ENCODE measurements at places on chromosomes 3 and 15.

- no peak for DNase-seq
Observed at GRCh38 chr3:16514021-16514700, 662 bp upstream of the RFTN1 start.

DNA sequence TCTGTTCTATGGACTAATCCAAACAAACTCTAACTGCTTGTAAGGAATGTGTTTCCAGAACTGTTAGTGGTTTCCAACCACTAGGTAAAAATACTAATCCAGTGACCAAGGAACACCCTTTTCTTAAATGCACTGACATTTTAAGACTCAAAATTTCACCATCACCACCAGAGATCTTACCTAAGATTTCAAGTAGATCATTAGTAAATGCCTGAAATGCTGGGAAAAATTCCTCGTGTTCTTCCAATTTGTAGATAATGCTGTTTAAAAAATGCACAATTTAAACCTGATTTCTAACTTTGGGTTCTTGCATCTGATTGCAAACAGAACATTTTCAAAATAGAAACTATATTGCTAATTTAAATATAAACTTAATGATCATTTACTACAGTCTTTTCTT is 63.4 kb downstream of the ESYT3 start:
- no peak for DNase-seq

DNA sequence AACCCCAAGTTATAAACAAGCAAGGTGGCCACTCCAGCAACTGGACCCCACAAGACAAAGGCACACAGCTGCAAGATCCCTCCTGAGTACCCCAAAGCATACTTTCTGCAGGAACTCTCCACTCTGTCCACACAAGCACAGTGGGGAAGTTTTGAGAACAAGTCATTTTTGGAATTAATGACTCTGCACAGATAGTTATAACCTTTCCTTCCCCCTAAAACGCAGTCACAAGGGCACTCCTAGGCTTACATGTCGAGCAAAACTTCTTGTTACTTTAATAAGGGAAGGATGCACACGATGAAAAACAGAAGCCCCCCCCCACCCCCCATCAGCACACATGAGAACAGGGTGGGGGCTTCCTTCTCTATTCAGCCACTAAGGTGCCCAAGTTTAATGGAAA is 1.2 kb downstream of the STIMATE start:
- no peak for DNase-seq

- no peak for DNase-seq
Observed at GRCh38 chr15:65641768-65642475, 20.2 kb downstream of the SLC24A1 start.

DNA sequence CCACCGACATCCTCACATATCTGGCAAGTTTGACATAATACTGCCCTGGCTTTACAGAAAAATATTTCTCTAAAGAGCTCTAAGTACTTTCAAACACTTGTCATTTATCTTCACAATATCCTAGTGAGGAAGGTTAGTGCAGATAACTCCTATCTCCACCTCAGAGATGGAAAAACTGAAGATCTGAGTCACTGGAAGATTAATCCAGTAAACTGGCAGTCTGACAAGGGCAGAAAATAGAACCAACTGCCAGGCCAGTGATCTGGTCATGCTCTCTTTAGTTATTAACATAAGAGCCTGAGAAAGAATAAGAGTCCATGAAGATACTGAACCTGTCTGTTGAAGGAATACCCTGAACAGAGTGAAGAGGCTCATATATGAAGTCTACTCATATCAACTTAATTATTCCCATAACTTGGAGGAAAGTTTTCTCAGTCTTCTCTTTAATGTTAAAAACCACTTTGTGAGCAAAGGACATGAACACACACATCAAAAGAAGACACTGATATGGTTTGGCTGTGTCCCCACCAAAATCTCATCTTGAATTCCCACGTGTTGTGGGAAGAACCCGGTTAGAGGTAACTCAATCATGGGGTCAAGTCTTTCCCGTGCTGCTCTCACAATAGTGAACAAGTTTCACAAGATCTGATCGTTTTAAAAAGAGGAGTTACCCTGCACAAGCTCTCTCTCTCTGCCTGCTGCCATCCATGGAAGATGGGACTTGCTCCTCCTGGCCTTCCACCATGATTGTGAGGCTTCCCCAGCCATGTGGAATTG is 61.4 kb downstream of the GOLIM4 start:
- no peak for DNase-seq

DNA sequence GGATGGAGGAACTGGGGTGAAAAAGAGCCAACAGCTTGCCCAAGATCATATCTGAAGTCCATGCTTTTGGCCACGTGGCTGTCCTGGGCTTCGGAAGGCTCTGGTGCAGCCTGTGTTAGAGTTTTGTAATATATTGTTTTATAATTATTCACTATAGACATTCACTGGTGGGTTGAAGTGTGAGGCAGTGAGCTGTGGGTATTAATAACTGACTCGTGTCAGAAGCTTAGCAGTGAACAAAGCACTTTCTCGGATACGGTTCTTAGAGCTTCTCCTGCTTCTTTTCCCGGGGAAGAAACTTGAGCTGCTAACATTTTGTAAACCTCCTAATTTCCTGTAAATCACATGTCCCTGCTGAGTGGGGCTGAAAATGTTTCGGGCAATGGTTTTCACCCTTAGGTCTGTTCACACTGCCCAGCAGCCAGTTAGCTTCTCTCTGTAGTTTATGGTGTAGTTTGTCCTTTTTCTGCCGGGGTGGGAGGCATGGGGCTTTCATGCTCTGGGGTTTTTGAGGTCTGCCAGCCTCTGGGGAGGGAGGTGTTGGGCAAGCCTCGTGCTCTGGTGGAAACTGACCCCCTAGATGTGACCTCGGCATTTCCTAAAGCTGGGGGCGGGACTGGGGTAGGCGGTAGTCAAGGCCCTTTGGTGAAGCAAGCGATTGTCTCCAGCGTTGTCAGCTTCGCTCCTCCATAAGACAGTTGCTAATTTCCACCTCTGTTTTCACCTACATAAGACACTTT is 1.7 kb downstream of the MRAS start:
- no peak for DNase-seq

- no peak for DNase-seq
Observed at GRCh38 chr3:37806505-37807200, 55.0 kb upstream of the CTDSPL start.

GRCh38 chr3:41075975-41076374 is 123.3 kb upstream of the CTNNB1 start:
- DNase-seq = no peak

- DNase-seq = no peak
Observed at GRCh38 chr3:28903171-28903601, 377.7 kb upstream of the RBMS3 start.

DNA sequence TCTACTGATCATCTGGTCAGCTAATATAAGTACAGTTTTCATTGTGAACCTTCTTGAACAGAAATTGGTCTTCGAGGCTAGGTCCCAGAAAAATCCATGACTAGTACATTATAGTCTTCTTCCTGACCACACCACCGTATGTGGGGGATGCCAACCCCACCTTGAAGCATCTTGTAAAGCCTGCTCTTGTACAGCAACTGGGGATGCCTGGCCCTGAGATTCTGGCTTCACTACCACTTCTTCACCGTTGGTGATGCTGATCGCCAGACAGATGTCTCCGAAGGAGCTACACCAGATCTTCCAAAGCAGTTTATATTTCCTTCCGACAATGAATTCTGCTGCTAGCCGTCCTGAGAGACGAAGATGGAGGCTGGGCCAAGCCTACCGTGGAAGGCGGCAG is 238.3 kb downstream of the CDIN1 start:
- DNase-seq = no peak

- DNase-seq = no peak
Observed at GRCh38 chr3:123843668-123844067, 40.5 kb downstream of the MYLK start.

- DNase-seq = no peak
Observed at GRCh38 chr3:1216856-1217255, 124.0 kb downstream of the CNTN6 start.

- DNase-seq = no peak
Observed at GRCh38 chr3:117003501-117003900, 293.9 kb downstream of the TUSC7 start.

GRCh38 chr3:176988795-176989194 is 208.5 kb downstream of the TBL1XR1 start:
- no peak for DNase-seq

- no peak for DNase-seq
Observed at GRCh38 chr15:25763954-25764353, 99.2 kb downstream of the ATP10A start.

GRCh38 chr15:43410572-43411214 is 39.8 kb downstream of the TUBGCP4 start:
- DNase-seq = no peak

DNA sequence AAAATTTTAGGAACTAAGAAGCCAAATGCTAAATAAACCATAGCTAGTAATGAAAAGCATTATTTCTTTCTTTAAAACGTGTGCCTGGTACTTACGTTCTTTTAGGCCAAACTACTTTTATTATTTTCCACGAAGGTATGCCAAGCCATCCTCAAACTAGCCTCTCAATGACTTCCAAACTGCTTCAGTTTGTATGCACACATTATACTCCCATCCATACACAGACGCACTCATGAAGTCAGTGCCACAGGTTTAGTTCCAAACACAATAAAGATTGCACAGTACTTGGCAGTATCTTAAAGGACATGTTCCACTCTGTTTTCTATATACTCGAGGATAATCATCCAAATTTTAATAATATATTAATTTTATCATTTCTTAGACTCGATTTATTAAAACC is 609.2 kb upstream of the ZNF385D start:
- DNase-seq = no peak
